ENCODE measurements at places on chromosomes 3 and 15.

- no peak for DNase-seq
Observed at GRCh38 chr3:85539232-85539631, 580.4 kb downstream of the CADM2 start.

- DNase-seq = no peak
Observed at GRCh38 chr3:193779933-193780332, 186.9 kb downstream of the OPA1 start.

- DNase-seq = no peak
Observed at GRCh38 chr3:87354398-87354797, 78.0 kb upstream of the POU1F1 start.

DNA sequence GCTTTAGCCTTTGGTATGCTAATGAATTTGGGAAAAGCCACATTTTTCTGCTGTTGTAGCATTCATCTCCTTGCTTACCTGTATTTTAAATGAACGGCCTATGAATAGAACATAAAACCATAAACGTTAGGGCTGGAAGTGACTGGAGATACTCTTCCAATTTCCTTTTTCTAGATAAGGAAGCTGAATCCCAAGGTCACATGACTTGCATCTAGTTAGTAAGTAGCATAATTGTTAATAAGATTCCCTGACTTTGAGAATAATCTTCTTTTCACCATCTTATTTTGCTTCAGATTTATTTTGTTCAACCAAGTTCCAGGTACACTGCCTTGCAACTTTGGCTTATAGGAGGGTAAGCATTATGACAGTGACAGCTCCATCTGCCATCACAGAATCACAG lies 20.7 kb upstream of the EDEM1 start:
- no peak for DNase-seq

GRCh38 chr15:89599021-89599420 lies 23.8 kb downstream of the TICRR start:
- DNase-seq = no peak

GRCh38 chr3:169308654-169309250 lies 354.8 kb downstream of the MECOM start:
- no peak for DNase-seq

DNA sequence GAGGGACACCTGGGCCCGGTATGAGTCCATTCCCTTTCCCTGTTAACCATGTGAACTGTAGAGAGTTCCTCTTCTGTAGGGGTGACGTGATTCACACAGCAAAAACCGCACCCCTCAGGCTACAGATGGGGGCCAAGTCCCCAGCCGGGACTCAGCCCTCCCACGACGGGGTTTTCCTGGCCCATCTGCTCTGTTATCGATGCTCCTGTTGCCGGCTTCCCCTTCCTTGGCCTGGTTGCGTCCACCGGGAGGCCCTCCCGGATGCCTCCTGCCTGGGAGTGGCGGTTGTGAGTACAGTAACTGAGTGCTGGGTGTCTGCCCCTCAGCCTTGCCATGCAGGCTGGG lies 817 bp upstream of the PLXNA1 start:
- peak; percentile 80 for DNase-seq

DNA sequence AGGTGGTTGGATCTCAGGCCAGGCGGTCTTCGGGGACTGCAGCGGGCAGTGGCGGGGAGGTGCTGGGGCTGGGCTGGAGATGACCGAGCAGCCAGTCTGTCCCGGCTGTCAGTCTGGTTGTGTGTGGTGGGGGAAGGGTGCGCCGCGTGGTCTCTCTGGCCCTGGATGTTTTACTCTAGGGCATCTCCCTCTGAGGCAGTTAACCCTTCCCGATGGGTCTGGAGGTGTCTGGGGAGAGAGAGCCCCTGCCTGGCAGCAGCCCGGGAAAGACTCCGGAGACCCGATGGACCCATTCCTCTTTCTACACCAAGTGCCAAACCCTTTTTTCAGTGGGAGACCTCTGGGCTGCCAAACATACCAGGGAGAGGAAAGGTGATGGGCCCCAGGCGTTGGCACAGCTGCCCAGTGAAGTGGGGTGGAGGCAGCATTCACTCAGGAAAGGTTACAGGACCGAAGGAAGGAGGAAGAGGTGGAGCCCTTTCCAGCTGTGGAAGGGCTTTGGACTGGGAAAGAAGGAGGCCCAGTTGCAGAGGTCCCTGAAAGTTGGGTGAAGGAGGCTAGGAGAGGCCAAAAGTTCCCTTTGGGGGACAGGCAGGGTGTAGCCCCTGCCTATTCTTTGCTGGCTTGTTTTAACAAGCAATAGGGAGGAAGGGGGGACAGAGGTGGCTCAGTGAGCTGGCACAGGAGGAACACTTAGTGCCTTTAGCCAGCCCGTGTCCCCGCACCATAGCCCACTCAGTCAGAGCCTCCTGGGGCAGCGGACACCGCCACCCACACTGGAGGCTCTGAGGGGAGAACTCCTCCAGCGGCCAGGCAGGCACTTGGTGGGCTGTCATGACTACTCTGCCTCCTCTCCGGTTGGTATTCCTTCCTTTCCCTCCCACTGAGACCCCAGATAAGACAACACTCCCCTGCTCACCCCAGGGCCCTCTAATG lies 2.7 kb upstream of the BAHD1 start:
- DNase-seq = no peak

GRCh38 chr3:130537673-130538304 lies 20.8 kb downstream of the COL6A6 start:
- no peak for DNase-seq

DNA sequence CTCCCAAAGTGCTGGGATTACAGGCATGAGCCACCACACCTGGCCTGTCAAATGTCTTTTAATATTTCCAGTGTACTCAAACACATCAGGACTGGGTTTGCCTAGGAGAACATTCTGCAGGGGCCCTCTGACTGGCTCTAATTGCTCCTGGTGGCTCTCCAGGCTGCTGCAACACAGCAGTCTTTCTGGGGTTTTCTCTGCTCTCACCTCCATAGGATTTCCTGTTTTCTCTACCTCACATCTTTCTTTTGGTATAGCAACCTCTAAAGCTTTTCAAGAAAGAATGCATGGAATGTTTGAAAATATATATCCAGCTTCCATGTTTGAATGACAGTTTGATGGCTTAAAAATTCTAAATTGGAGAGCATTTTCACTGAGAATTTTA lies 83.3 kb upstream of the IGSF10 start:
- DNase-seq = no peak

DNA sequence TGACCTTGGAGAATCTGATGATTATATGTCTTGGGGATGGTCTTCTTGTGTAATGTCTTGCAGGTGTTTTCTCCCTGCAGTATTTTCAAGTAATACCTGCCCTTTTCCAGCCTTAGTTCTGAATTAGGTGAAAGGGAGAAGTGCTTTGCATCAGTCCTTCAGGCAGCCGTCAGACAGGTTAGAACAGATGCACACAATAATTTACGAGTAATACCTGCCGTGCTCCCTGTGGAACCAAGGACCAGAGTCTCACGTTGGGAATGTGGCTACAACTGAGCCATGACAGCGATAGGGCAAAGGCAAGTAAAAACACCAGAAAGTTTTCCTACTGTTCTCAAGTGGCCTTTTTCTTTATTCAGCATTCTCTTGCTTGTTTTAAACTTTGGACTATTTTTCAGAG lies 69.1 kb downstream of the CHCHD6 start:
- DNase-seq = no peak

DNA sequence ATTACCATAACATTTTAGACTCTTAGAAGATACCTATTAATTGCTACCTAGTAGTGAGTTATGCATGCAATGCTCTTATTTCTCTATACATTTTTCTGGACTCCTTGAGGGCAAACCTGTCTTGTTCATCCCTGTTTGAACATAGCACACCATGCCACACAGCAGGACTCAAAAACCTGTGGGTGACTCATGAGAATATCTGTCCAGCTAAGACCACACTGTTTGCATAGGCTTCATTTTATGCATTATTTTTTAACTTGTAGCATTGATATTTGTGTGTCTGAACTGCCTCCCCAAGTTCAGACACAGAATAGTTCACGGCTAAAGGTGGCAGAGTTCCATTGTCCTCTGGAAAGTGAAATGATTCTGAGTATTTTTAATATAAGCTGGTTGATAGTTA lies 1.8 kb downstream of the LMCD1 start:
- no peak for DNase-seq

- DNase-seq = no peak
Observed at GRCh38 chr3:152823781-152824180, 11.2 kb upstream of the P2RY1 start.

GRCh38 chr15:73367624-73368300 lies 996 bp downstream of the HCN4 start:
- no peak for DNase-seq

DNA sequence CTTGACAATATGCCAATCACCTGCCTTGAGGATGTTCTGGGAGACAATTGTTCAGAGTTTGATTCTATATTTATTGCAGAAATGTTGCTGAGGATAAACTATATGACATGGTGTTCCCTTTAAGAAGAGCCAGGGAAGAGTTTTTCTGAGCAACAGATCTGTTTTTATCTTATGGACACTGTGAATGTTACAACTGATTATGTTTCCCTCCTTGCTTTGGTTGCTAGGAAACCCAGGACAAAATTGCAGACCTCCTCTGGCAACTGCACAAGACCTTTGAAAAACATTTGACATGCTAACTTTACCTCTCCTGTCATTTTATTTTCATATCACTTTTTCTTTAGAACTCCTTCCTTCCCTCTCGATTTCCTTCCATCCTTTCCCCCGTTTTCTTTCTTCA lies 8.2 kb upstream of the TM6SF1 start:
- no peak for DNase-seq

GRCh38 chr3:178875836-178876235 lies 195.8 kb downstream of the ZMAT3 start:
- no peak for DNase-seq

- DNase-seq = no peak
Observed at GRCh38 chr3:17111586-17111985, 226.8 kb downstream of the PLCL2 start.

Data from activated CD4-positive, alpha-beta T cell treated with anti-CD3 and anti-CD28 coated beads for 4 hours (primary cell).